ENCODE measurements at places on chromosomes 2 and 18. TPM values are rescaled to one million over a fixed set of nuclear protein-coding genes. Genes with fewer than 3 reads are reported as not detected.

- DNase-seq: no peak
These were observed 450 bp downstream of the KCNH7 start for GRCh38 chr2:162838136-162838497.

- no peak for DNase-seq
These were observed 12.3 kb downstream of the MEP1B start for GRCh38 chr18:32201948-32202672.

GRCh38 chr18:13872373-13872772 lies 43.0 kb downstream of the MC2R start:
- no peak for DNase-seq

- no peak for DNase-seq
These were observed 944.0 kb downstream of the DPP10 start for GRCh38 chr2:115386465-115386864.

Gene TMEM169
- 0.28 TPM for total RNA-seq

- DNase-seq: no peak
These were observed 205.0 kb upstream of the ZNF521 start for GRCh38 chr18:25557011-25557410.

Measured in heart left ventricle (tissue), 16 donors.